GM20000 (cell line): ENCODE measurements at places on chromosomes 6 and 20.

DNA sequence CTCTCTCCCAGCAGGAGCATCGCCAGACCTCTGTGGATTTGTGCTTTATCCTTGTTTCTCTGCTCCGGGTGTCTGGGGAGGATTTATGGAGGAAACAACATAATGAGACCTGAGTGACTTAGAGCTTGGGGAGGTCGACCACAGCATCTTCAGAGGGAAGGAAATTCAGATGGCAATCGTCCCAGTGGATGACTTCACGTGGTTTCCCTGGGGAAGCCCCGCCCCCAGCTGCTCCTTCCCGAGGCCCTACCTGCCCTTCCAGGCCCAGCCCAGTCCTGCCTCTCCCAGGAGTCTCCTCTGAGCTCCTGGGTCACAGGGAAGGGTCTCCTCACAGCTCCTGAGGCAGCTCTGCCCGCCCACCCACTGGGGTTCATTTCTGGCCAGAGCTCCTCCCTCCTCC lies 430.3 kb upstream of the SULF2 start:
- no peak for DNase-seq

DNA sequence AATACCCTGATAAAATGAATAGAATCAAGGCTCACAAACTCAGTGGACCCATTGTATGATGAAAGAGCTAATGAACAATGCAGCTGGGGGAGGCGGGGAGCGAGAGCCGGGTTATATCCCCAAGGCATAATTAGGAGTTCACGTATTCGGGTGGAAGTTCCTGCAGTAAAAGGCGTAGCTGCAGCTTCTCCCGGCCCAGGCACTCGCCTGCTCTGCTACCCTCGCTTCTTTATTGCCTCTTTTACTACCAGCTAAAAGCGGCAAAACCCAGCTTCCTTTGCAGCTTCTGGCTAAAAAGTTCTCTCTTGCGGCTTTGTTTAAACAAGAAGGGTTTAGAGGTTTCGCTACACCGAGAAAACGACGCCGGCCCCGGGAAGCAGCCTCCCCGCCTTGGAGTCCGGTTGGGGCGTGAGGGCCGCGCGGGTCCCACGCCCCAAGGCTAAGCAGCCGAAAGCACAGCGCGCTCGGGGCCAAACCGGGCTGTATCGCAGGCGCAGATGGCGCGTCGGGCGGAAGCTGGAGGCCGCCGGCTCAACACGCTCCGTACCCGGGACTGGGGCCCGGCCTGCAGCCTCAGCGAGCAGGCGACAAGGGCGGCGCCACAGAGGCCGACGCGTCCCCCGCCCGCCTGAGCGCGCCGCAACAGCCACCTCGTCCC lies 1.6 kb downstream of the ZBTB2 start:
- peak; percentile 21 for DNase-seq

GRCh38 chr6:56832225-56832624 lies 122.7 kb upstream of the BEND6 start:
- no peak for DNase-seq

DNA sequence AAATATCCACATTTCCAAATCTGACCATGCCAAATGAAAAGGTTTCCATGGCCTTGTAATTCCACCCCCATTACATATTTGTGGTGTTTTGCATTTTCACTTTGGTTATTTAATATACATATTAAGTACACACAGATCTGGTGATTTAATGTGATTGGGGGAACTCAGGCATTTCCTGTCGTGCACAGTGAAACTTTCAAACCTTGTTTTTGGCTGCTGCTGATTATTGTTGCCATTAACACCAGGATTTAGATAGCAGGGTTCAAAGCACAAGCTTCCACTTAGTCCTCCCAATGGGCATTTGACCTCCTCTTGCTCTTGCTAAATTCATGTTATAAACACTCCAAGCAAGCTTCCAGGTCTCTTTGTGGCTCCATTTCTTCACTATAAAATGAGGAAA lies 166.5 kb downstream of the SOBP start:
- DNase-seq: no peak

DNA sequence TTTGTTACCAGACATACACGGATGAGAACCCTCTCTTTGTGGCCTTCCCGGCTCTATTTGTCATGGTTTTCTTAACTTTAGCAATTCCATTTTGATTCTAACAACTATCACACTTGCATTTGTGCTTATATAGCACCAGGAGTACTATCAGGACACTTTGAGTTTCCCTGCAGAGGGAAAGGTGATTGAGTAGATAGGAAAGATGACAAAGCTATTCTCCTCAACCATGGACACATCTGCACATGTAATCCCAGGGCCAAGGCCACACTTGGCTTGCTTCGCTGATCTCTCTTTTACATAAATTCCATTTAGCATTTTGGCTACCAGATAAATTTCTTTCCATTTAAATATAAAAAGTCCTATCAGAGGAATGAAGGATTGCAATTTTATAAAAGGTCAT lies 23.3 kb upstream of the CFAP206 start:
- no peak for DNase-seq

- DNase-seq: no peak
These were observed 101.8 kb upstream of the SYNCRIP start for GRCh38 chr6:85744433-85744970.

GRCh38 chr20:50277064-50277415 lies 86.4 kb downstream of the CEBPB start:
- no peak for DNase-seq

GRCh38 chr20:49642816-49643215 lies 70.9 kb downstream of the B4GALT5 start:
- DNase-seq: no peak

DNA sequence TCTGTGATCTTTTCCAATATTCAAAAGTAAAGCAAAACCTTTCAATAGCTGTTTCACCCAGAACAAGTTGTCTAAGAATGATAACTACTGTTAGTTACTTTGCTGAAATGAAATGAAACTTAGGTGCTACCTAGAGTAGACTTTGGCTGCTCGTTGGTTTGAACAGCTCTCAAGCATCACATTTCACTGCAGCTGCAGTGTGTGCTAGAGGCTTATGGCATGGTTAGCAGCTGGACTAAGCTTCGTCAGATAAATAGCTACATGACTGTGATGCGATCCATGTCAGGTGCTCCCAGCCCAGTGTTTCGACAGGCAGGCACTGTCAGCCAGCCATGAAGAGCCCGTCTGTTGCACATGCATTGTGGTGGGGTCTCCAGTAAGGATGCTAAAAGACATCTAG lies 201.1 kb downstream of the TFAP2B start:
- no peak for DNase-seq

DNA sequence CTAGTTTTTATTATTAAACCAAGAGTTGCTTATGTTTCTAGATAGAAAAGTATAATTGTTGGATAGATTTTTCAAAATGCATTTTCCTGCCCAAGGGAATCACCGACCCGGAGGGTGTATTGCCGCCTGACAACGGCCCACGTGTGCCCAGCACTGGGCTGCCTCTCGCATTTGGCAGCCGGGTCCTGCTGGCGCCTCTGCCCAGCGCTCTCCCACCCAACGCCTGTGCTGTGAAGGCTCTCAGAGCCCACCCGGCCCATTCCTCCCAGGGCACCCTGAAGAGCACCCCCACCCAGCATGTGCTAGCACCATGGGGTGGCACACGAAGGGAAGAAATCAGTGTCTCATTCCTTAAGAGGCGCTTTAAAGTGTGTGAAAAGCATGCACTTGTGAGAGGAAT lies 88.3 kb upstream of the AFDN start:
- DNase-seq: no peak

- no peak for DNase-seq
These were observed 100.0 kb upstream of the TAB2 start for GRCh38 chr6:149217466-149217888.

GRCh38 chr20:64199395-64199794 lies 35.1 kb downstream of the MYT1 start:
- no peak for DNase-seq

DNA sequence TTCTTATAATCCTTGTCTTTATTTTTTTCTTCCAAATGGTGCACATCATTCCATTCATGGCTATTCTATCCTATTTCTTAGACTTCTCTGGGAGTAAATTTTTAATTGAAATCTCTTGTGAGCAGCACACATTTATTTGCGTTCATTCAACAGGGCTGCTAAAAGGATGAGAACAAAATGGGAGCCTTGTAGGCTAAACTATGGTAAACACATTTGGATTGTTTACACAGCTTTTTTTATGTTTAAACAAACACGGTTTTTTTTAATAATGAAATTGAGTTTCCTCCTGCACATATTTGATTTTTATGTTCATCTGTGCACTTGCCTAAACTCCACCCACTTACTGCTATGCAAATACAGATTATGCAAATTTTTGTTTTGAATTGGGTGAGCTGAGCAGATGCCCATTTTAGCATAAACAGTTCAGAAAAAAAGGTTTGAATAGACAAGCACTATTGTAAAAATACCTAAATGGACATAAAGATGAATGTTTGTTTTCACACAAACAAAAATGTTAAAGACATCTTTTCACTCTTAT lies 92.0 kb downstream of the OLIG3 start:
- no peak for DNase-seq

GRCh38 chr6:145813285-145814034 lies 1.1 kb downstream of the FBXO30 start:
- DNase-seq: no peak

GRCh38 chr20:33124994-33125393 lies 43.0 kb upstream of the BPIFA2 start:
- DNase-seq: no peak

DNA sequence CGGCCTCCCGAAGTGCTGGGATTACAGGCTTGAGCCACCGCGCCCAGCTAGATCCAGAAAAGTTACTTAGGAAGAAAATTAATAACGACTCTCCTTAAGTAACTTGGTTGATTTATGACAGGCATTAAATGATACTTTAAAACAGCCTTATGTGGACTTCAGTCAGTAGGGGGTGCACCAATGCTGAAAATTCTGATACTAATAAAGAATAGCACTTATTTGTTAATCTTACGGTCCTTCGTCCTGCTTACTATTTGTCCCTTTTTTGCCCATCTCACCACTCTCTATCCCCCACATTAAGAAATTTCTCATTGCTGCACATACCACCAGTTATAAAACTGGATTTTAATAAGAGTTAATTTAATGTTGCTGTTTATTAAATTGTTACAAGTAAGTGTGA lies 12.7 kb upstream of the PRELID3B start:
- no peak for DNase-seq

DNA sequence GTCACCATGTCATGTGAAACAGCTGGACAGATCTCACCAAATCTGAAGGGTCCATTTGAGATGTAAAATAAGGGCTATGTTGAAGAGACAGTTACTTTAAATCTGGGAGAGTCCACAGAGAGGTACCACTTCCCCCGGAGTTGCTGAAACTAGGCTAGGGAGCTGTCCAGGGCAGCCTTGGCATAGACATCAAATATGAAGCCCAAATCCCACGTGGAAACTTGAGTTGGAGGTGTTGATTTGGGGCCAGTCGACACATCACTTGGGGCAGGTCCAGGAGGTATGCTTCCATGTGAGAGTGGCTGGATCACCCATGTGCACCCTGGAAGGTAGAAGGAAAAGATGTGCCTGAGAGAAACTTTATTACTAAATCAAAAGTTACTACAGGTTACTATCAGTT lies 12.0 kb upstream of the SERPINB9 start:
- no peak for DNase-seq

GRCh38 chr6:15352845-15353244 lies 107.0 kb downstream of the JARID2 start:
- no peak for DNase-seq

- DNase-seq: no peak
These were observed 96.3 kb downstream of the BMP2 start for GRCh38 chr20:6863798-6864201.

DNA sequence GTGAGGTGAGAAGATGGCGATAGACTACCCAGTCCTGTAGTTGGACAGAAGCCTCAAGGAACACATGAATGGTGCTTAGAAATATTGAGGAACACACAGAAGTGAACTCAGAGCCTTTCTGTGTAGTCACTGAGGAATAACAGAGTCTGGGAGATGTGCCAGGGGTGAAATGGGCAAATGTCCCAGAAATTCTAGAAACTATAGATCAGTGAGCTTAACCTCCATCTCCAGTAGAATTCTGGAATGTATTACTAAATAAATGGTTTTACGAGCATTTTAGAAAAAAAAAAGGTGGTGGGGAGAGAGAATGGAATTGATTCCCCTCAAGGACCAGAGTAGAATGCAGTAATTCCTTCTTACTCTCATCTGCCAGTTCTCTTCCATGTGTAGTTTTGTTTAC lies 380.0 kb downstream of the LMBRD1 start:
- no peak for DNase-seq

- DNase-seq: no peak
These were observed 480.5 kb upstream of the HTR1E start for GRCh38 chr6:86456821-86457220.

GRCh38 chr20:1538655-1539054 lies 18.9 kb downstream of the SIRPD start:
- no peak for DNase-seq
